Hematopoietic multipotent progenitor cell treated with erythropoietin and hydrocortisone succinate and interleukin-3 and kit ligand, for 15 days (in vitro differentiated cells): ENCODE measurements at places on chromosomes 7 and 10.

GRCh38 chr10:101625821-101626412 is 37.8 kb downstream of the DPCD start:
- no peak for DNase-seq

GRCh38 chr10:34081347-34081743 is 733.8 kb downstream of the PARD3 start:
- no peak for DNase-seq

DNA sequence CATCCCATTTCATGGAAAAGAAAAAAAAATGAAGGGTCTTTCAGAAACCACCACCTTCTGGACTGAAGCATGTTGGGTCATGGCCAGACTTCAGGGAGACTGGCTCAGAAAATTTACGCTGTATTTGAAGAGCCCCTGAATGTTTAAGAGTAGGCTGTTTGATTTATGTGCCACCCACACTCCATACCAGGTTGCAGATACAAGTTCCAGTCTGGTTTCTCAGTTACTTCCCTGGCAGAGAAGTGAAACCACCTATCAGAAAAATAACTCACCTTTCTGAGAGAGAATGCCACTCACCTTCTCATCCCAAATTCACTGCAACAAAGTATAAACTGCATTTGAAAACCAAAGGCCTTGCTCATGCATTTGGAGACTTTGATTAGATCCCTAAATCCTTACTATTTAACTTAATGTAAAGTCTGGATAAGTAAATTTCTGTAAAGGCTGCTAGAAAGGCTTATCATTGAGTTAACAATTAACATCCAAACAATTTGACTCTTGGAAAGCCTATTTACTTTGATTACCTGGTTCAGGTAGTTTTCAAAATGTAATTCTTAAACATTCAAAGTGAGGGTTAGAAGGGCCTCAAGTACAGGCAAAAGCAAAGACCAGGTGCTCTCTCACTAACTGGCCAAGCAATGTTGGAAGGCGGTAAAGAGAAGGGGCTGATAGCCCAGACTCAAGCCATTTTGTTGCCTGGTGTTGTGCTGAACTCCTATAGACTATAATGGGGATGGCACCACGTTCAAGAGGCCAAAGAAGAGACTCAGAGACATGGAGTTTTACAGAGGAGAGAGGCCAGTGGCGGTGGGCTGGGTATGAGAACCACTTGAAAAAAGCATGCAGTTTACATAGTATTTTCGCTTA is 12.8 kb upstream of the ADD3 start:
- DNase-seq = no peak

DNA sequence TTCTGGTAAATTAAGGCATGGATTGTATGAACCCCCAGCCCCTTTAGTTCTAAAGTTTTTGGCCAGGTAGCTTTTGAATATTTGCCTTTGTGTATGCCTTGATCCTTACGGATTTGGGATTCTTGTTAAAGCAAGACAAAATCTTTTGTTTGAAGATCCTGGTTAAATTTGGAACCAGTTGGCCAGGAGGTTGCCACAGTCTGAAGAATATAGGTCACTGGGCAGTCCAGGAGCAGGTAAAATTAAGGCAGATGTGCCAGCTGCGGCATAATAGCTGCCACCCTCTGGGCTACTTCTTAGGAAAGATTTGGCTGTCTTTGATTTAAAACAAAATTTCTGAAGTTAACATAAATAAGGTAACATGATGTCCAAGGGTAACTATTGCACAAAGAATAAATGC is 192.3 kb downstream of the SUGCT start:
- DNase-seq = no peak

- DNase-seq = no peak
Observed at GRCh38 chr10:11197266-11197712, 179.6 kb downstream of the CELF2 start.

GRCh38 chr10:12985347-12985746 is 16.2 kb downstream of the CCDC3 start:
- DNase-seq = no peak

DNA sequence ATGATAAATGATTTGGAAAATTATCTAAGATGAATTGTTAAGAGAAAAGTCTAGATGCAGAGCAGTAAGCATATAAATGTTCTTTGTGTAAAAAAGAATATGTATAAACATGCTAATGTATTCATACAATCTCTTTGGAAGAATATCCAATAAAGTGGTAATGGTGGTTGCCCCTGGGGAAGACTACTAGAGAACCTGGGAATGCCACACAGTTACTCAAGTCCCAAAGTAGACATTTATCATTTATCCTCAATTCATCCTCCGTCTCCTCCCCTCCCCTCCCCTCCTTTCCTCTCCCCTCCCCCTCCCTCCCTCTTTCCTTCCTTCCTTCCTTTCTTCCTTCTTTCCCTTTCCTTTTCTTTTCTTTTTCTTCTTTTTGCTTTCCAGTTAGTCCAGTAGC is 51.7 kb downstream of the LRRC18 start:
- no peak for DNase-seq

GRCh38 chr7:157044147-157044687 is 33.8 kb upstream of the MNX1 start:
- DNase-seq = no peak

- DNase-seq = peak; percentile 54
Observed at GRCh38 chr10:4941540-4942330, 21.5 kb upstream of the AKR1C1 start.

DNA sequence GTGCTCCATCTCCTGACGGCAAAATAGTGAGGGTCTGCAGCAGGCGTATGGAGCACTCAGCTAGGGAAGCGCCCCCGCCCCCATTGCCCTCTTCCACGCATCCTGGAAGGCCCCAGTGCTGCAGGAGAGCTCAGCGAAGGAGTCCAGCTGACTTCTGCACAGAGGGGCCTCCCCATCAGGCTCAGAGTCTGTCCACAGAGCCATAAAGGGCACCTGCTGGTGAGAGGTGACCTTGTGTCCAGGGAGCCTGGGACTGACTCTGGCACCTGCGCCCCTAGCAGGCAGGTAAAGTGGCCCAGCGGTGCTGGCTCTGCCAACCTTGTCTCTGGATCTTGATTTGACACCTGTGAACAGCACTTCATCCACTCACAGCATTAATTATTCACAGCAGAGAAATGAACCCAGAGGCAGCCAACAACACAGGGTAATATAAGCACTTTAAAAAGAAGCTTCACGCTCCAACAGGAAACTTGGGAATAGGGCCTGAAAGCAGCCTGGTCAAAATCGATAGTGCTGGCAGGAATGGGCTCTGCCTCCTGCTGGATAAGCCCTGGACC is 59.6 kb downstream of the VOPP1 start:
- no peak for DNase-seq

DNA sequence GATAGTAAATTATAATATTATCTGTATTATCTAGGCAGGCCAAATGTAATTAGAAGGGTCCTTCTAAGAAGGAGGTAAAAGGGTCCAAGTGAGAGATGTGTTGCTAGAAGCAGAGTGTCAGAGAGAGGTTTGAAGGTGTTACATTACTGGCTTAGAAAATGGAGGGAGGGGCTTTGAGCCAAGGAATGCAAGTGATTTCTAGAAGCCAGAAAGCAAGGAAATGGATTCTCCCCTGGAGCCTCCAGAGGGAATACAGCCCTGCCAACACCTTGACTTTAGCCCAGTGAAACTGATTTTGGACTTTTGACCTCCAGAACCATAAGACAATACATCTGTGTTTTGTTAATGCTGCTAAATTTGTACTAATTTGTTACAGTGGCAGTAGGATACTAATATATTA is 97.9 kb upstream of the IL6 start:
- DNase-seq = no peak

GRCh38 chr7:157898802-157899505 is 562.1 kb downstream of the DNAJB6 start:
- no peak for DNase-seq

DNA sequence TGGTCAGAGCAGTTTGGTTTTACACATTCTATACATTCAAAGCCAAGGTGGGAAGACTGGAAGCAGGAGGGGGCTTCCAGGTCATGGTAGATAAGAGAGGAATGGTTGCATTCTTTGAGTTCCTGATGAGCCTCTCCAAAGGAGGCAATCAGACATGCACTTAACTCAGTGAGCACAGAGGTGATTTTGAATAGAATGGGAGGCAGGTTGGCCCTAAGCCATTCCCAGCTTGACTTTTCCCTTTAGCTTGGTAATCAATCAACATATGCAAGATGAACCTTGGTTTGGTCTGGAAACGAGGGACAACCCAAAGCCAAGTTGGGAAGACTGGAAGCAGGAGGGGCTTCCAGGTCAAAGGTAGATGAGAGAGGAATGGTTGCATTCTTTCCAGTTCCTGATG is 31.4 kb downstream of the TCERG1L start:
- DNase-seq = no peak

DNA sequence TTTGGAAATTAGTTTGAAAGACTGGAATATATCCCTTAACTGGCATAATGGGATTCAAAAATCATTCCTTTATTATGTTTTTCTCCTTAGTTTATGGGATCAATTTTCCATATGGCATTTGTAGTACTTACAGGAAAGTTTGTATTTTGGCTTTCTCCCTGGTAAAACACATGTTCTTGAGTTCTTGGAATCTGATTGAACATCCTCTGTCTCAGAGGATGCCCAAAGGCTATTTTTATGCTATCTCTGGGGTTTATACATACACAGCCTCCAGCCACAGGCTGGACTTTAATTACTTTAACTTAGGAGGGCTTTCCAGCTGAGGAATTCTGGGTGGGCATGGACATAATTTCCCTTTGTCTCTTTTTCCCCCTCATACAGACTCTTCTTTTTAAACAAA is 236.4 kb downstream of the HGF start:
- DNase-seq = no peak

DNA sequence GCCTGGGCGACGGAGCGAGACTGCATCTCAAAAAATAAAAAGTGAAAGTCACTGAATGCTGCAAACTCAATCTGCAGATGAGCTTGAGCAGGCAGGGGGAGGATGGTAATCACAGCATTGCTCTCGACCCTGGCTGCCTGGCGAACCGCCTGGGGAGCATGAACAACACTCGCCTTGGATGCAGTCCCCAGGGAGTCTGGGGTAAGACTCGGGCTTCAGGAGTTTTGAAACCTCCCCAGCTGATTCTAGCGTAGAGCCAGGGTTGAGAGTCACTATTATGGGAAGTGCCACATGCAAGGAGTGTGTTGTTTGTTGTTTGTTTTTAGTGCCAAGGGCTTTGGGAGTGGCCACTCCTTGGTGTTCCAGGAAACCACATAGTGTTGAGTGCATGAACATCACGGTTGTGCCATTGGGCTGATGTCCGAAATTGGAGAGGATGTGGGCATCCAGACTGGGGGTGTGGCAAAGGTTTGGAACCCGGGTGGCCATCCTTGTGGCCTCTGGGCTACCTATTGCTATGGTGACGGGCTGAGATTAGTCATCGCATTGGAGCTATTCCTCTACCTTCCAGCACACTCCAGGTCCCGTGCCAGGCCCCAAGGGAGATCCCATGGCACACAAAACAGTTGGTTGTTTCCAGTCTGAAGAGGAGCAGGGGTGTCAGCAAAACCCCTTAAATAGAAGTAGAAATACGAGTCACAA is 92.6 kb downstream of the RGS10 start:
- no peak for DNase-seq

GRCh38 chr10:14873090-14873760 is 5.4 kb upstream of the SUV39H2 start:
- DNase-seq = peak; percentile 43

DNA sequence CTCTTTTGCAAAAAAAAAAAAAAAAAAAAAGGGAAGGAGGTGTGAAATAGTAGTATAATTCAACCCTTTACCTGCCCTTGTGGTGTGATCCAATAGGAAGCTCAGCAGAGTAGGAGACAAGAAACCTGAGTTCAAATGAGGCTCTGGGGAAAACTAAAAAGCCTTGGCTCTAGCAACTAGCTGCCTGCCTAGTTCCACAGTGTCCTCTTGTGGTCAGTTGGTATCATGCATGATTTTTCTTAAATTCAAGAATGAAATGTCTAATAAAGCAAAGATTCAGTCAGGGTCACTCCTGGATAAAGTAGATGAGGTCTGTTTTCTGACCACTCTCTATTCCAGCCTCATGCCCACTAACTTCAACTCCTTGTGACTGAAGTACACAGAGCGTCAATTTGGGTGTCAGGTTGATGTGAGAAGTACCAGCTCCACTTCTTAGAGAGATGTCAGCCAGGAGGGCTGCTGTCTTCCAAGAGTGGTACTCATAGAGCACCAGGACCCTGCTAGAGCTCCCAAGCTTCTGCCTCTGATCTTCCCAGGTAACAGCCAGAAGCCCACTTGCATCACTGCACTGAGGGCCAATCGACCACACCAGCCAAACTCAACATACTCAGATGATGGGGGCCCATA is 10.5 kb downstream of the LSM5 start:
- DNase-seq = peak; percentile 33

- no peak for DNase-seq
Observed at GRCh38 chr7:24978843-24979469, 1.0 kb downstream of the OSBPL3 start.

- no peak for DNase-seq
Observed at GRCh38 chr7:25638590-25639244, 410.4 kb upstream of the NPVF start.

DNA sequence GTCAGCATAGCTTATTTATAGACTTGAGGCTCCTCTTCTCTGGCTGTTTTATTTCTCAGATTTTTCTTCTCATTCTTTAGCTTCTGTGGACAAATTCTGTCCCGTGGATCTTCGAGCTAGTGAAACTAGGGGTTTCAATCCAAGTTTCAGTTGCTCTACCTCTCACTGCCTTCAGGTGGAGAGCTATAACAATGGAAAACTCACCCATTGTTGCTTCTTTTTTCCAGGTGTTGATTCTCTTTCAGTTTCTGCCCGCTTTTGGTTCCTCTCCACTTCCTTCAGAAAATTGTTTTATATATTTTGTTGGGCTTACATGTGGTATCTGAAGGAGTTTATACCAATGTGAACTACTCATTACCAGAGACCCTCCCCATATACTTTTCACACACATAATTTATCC is 266.1 kb downstream of the TCF7L2 start:
- DNase-seq = no peak

- no peak for DNase-seq
Observed at GRCh38 chr7:132135746-132136385, 440.4 kb downstream of the PLXNA4 start.

GRCh38 chr10:100781145-100781665 is 35.8 kb downstream of the PAX2 start:
- no peak for DNase-seq

GRCh38 chr10:79262959-79263746 is 84.1 kb upstream of the PPIF start:
- DNase-seq = no peak

- DNase-seq = no peak
Observed at GRCh38 chr7:83096065-83096580, 66.6 kb downstream of the PCLO start.

DNA sequence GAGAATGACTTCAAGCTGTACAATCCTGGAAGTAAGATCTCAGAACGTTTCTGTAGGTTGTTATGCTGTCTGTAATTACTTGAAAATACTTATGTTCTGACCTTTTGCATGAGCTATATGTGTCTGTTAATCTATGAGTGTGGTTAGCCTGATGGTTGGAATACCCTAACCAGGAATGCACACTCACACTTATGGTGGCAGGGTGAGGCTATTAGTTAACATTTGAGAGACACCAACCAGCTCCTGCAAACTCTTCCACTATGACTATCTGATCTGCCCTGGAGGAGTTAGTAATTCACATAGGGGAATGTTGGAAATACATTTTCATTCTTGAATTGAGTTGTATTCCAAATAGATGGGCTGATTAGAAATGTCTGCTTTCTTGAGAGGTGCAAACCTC is 450.3 kb downstream of the INHBA start:
- DNase-seq = no peak
